ENCODE measurements at places on chromosomes 6 and 20.

DNA sequence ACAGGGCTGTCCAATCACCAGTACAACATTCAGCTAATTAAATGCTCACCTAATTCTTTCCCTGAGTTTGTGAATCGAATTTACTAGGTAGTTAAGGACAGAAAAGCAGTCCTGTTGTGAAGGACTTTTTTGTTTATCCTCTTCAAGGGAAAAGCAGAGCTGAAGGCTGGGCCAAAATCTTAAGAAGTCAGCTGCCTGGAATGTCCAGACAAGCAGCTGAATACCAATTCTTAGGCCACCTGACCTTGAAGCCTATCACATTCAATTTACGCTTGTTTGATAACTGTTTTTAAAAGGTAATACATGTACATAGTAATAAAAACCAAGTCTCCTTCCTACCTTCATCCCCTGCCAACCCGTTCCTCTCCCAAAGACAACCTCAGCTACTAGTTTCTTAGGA is 56.4 kb downstream of the UQCC1 start:
- DNase-seq = no peak

DNA sequence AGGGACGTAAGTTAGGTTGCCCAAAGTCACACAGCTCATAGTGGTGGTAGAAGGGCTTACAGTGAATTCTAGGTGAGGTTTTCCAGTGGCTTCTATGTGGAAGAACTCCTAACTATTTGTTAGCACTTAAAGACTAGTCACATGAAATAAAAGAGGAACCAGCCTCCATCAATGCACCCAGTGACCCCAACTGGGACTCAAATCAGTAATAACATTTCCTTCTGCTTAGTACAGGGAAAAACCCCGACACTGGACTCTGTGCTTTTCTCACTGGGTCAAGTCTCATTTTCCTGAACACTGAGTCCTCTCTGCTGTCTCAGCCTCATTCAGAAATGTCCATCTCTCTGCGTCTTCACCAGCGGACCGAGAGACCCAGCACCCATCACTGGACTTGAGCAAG is 89.2 kb downstream of the SLC22A23 start:
- DNase-seq = no peak

- peak; percentile 87 for DNase-seq
Measured at GRCh38 chr20:58073945-58074856, 154.3 kb downstream of the ANKRD60 start.

DNA sequence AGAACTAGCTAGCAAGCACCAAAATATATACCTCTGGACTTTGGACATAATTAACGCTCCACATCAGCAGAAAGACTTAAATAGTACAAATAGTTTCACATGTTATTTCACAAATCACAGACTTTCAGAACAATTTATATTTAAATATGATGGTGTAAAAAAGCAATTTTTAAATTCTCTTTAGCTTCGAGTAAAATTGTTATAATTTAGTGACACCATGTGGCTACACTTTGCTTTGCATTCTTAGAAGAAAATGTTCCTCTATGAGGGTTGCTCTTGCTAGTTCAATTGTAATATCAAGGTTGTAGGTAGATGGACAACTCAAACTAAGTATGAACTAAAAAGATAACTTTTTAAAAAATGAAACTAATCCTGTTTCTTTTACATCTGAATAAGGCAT is 69.0 kb downstream of the BTBD9 start:
- DNase-seq = no peak

DNA sequence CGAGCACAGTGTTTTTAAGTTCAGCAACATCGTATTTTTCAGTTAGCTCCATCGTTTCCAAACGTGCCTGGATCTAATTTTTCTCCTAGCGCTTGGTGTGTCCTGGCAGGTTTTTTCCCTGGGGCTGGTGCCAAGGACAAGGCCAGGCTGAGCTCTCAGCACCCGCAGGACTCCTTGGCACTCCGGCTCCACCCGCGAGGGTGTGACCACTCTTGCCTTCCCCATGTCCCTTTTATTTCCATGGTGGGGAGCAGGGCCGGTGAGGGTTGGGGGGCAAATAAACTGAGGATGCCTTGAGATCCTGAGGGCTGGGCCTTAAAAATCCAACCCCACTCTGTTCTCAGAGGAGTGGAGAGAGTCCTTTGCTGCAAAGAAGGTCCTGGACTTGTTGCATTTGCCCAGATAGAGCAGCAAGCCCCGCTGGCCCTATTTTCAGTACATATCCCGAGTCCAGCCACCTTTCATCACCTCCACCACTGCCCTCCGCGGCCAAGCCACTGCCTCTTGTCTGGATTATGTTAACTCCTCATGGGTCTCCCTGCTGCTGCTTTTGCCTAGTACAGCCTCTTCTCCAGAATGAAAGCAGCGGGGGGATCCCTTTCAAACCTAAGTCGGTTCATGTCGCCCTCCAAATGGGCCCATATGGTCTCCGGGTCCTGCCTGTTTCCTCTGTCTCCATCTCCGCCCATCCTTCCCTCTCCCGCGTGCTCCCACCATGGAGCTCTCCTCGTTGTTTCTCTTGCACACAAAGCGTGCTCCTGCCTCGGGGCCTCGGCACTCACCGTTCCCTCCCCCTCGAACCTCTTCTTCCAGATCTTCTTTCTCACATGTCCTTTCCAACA is 4.5 kb upstream of the RAB44 start:
- no peak for DNase-seq
